ENCODE measurements at places on chromosomes 4 and X.

GRCh38 chr4:106208481-106209460 lies 107.2 kb downstream of the TBCK start:
- no peak for DNase-seq

DNA sequence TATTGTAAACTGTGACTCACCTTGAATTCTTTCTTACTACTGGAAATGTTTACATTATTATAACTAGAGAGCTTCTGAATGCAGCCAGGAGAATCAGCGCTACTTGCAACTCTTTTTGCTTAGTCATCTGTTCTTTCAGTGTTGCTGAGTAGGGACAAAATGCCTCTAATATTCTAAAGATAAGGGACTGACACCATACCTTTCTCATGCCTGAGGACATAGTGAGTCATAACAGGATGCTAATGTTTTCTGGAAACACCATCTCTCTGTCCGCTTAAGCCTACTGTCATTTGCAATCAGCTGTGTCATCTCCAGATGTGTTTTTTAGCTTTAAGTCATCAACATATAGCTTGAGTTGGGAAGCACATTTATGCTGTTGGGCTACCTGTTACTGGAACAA lies 108.3 kb downstream of the QRFPR start:
- DNase-seq = no peak

GRCh38 chrX:10016519-10017132 lies 49.5 kb downstream of the CLDN34 start:
- no peak for DNase-seq

GRCh38 chr4:165457793-165458192 lies 79.0 kb downstream of the CPE start:
- no peak for DNase-seq

GRCh38 chr4:185717377-185717741 lies 94.6 kb downstream of the SORBS2 start:
- no peak for DNase-seq

DNA sequence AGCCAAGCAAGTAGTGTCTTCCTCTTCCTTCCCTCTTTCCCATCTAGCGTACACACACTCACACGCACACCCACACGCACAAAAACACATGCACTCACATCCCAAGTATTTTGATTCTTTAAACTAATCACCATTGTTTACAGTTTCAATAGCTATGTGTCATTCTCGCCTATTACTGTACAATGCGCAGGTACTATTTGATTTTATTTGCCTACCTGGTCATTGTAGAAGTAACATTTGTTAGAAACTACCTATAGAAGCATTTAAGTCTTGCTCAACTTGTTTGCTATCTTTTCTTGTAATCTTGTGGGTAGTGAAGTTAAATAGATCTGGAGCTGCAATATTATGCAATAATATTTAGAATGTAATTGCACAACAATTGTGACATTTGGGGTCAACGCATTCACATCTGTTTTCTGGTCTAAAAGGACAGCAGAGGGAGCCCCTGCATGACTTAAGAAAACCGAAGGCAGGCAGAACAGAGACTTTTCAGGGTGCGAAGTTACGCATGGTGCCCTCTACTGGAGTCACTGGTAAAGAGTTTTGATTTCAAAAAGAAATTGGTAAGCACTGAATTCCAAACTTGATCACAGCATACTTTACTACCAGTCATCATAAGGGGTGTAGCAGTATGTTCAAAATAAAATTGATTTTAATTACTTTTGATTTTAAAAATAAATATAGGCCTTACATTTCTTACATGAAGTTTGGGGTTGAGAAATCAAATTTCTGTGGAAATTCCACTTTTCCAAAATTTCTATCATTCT lies 503.3 kb upstream of the FAM241A start:
- no peak for DNase-seq

GRCh38 chrX:10235851-10236250 lies 79.1 kb downstream of the CLCN4 start:
- no peak for DNase-seq

GRCh38 chrX:110280954-110281353 lies 36.9 kb downstream of the AMMECR1 start:
- DNase-seq = no peak

GRCh38 chr4:165625281-165625680 lies 246.5 kb downstream of the CPE start:
- DNase-seq = no peak

DNA sequence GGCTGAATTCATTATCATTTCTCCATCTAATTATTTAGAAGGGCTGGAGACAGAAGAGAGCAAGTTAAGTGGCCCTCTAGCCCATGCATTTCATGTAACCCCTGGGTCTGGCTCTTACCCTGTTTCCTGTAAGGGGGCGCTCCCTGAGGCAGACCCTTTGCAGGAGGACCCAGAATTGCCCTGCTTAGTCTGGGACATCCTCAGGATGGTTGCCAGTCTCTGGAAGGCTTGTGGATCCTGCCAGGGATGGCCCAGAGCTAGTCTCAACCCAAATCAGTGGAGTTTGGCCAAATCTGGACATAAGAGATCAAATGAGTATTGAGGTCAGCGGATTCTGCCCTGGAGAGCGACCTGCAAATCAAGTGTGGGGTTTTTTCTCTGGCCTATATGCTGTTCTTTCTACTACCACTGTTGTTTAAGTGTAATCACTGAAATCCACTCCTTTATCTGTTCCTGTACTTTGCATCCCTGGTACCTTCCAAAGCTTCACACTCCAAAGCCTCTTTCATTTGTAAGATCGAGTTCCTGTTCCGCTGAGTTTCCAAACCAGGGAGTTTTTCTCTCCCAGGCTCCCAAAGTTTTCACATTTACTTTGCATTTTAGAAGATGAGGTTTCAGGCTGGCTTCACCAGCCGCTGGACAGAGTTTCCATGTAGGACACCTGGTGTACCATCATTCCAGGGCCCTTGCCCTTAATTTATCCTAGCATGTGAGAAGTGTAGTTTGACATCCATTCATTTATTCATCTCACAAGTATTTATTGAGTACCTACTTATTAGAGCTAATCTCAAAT lies 6.3 kb downstream of the KLF3 start:
- DNase-seq = no peak

- no peak for DNase-seq
Measured at GRCh38 chr4:56181140-56181953, 205.9 kb downstream of the AASDH start.

DNA sequence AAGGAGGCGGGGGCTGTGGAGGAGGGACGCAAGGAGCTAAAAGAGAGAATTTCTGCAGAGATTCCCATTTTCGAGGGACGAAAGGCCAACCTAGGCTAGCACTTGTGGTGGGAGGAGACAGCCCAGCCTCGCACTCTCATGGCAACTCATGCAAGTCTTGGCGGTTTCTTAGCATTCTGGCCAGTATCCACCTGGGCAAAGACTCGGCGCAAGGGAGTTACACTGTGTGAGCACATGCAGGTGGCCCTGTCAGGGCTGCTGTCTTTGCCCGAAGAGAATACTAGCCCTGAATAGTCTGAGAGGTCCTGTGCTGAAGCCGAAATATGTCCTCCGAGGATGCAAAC lies 15.5 kb downstream of the MCF2 start:
- no peak for DNase-seq

DNA sequence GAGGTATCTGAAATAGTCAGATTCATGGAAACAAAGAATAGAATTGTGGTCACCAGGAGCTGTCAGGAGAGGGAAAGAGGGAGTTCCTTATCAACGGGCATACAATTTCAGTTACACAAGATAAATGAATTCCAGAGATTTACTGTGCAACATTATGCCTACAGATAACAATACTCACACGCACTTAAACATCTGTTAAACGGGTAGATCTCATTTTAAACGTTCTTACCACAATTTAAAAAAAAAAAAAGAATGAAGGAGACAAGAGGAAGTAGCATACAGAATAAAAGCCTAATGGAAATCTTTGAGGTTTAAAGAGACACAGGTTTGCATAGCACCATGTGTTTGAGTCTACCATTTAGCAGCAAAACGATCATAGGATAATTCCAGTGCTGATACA lies 298.0 kb downstream of the DKK2 start:
- DNase-seq = no peak

DNA sequence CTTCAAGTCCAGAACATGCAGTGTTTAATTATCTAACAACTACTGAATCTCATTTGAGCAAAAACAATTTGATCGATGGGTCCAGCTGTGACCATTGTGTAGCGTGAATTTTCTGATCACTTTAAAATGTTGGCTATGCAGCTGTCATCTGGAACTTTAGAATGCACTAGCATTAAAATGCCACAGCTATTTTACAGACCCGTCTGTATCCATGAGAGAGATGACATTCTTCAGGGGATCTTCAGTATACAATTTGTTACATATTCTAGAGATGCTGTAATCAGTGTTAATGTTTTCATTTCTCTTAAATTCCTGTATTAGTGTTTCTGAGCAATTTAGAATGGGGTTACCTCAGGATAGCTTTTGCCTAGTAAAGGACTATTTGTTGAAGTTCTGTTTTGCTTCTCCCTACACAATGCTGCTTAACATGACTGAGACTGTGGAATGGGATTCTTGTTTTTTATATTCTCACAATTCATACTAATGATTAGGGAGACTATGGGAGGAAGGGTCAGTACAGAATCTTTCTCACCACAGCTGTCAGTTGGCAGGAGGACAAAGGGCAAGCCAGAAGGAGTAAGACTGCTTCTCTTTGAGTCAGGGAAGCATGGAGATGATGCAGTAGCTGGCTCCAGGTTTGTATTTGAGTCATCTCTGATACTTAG lies 13.2 kb upstream of the CTSO start:
- DNase-seq = no peak

- no peak for DNase-seq
Measured at GRCh38 chr4:167034983-167035382, 199.3 kb downstream of the SPOCK3 start.

DNA sequence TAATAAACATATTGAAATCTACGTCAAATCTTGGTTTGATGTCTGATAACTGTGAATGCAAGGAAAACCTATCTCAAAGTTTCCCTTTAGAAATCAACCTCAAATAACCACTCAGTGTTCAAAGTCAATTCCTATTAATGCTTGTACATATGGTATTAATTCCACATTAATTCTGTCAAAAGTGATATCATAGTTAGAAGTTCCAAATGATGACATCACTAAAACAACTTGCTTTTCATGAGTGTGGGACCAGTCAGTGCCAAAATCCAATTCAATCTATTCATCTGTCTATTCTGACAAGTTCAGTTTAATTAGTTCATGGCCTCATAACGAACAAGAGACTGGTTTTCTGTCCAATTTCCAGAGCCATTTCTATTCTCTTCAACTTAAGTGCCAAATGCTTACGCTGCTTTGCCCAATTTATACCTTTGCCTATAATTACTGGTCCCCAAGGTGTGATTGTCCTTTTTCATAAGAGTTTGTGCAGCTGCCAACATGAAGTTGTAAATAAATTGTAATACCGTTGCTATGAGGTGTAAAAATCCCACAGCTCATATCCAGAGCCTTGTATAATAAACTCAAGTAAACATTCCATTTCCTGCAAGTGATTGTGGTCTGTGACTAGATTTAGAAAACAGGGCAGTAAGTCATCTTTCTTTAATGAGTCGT lies 476.2 kb downstream of the RAB28 start:
- DNase-seq = no peak

All from cortex of kidney (tissue), 1 donor.